Muscle of leg (tissue), 16 donors: ENCODE measurements at places on chromosomes 12 and 14. TPM values are rescaled to one million over a fixed set of nuclear protein-coding genes. Genes with fewer than 3 reads are reported as not detected.

NAV3 gene
- 34.6 TPM for total RNA-seq

NTS gene
- total RNA-seq = 1.1 TPM

FAM90A1 gene
- 0.09 TPM for total RNA-seq

KITLG gene
- 17.9 TPM for total RNA-seq

SERPINA12 gene
- not detected for total RNA-seq

DNA sequence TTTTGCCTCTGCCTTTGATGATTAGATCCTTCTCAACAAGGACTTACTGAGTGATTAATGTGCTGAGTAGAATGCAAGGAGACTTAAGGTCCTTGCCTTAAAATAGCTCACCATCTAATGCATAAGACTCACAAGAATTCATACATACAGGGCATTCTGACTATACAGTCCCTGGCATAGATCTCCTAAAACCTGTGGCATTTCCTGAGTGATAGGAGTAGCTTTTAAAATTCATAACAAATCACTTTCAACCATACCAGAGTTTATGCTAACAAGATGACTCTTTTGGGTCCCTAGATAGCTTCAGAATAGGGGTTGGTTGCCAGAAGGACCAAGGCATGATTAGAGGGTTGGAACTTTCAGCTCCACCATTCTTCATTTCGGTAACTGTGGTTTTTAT lies 48.8 kb downstream of the STXBP6 start:
- no peak for DNase-seq

- DNase-seq = no peak
These were observed 42.5 kb downstream of the PRKAB1 start for GRCh38 chr12:119710374-119710964.

- DNase-seq = no peak
These were observed 1.8 kb downstream of the MARCHF9 start for GRCh38 chr12:57756406-57757341.
